ENCODE measurements at places on chromosomes 2 and 18.

GRCh38 chr2:60028849-60029565, 524.4 kb downstream of the BCL11A start:
- no peak for DNase-seq

DNA sequence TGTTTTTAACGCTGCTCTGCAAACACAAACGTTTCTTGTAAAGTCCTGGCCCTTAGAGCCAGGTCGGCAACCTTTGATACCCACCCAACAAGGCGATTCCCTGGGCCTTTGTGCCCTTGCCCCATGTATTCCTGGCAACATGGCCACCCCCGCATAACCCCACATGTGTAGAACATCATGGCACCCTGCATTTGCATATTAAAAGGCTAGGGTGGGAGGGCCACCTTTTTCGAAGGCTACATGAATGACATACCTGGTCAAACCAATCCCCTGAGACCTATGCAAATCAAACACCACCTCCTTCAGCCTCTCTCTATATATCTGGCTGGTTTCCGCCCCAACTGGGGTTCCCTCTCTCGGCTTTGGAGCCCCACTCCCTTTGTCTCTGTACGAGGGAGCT, 105.2 kb downstream of the MYO5B start:
- no peak for DNase-seq

DNA sequence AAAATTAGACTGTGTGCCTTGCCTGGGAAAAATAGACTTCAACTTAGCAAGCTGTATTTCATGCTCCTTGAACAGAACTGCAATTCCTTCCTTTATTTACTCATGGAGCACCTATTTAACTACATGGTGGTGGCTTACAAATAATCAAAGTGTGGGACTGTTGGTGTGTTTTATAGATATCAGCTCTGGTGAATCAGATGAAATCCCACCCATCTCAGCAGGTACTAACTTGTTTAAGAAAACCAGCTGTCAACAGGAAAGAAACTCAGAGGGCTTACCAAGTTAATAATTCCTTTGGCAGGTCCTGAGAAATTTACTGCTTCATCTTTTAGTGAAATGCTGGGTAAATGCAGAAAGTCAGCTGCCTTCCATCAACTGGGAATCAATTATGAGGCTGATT, 830.6 kb downstream of the SLC4A3 start:
- DNase-seq = no peak

DNA sequence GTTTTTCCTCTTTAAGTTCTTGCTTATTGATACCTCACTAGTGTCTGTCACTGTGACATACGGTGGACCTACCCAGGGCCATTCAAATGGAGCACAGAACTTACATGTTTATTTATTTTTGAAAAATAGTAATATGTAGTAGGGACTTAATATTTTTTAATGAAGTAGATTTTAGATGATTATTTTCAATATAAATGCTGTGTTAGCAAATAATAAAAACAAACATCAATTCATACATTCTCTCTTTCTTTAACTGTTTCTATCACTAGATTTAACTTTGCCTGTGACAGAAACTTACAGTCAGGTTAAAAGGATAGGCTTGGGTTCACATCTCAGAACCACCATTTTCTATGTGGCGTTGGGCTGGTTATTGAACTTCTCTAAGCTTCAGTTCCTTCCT, 184.4 kb upstream of the RASGRP3 start:
- no peak for DNase-seq

DNA sequence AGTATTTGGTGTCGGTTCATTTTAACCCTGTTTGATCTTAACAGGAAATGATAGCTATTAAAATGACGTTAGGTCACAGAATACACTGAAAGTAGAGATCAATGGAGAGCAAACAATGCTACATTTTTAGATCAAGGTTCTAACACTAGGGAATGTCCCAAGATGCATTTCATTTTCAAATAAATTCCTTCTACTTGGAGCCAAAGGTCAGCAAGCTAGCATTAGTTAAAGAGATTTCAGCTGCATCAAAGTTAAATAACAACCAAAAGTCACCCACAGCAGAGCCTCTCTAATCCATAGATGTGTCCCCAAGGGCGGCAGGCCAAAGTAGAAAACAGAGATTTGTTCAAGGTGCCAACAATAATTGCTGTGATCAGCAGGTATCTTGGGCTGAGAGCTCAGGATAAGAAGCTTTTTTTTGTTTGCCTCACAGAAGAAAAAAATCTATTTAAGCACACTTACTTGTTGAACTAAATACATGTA, 1233.6 kb upstream of the TMEFF2 start:
- no peak for DNase-seq

DNA sequence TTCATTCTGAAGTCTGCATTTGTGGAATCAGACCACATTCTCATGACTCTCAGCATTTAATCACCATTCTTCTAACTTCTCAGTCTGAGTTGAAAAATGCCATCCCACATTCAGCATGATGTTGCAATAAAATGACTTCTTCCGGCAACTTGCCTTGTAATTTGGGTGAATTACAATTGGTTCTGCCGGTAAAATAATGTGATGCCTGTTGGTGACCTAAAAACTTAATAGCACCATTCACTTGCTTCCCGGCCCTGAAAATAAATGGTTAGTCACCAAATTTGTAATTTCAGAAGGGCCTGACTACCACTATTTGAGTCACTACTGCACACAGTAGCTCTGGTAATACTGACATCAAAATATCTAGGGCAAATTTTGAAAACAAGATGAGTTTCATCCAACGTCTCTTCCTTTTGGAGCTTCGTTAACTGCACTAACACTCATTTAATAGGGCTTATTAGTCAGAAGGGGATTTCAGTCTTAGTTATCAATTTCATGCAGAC, 637.1 kb upstream of the CHAC2 start:
- DNase-seq = peak; percentile 68

- DNase-seq = no peak
Measured at GRCh38 chr2:219912491-219912921, 285.1 kb downstream of the SLC4A3 start.

DNA sequence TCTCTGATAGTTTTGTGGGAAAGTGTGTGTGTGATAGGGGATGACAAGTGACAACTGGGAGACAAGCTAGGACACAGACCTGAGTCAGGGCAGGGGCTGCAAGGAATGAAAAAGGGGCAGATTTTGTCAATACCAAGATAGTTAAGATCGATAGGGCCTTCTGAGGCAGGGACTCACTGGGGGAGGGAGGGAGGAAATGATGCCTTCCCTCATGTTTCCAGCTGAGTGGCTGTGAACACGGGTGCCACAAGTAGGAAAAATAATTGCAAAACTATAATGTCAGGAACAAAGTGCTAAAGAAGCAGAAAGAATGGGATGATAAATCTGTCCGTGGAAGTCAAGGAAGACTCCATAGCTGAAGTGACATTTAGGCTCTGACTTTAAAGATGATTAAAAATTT, 24.2 kb downstream of the CDH2 start:
- DNase-seq = no peak

DNA sequence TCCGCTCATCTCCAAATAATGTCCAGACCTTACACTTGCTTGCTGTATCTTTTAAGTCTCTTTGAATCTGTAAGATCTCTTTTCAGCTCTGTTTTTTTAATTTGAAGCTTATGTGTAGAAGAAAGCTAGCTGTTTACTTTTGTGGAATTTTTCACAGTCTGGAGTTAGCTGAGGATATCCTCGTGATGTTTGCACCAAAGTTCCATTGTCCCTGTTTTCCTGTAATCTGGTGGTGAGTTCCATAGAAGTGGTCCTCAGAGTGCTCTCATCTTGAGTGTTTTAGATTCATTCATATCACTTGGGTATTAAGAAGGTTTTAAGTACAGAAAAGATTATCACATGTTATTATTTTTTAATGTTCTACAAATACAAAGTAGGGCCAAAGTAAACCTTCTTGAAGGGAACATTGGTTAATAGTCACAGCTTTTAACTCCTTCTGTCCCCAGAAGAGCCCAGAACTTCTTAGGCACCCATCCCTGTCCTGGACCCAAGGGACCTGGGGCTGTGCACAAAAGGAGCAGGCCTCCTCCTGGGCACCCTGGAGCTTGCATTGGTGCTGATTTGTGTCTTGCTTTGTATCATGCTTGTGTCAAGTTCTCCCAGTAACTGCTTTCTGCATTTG, 15.0 kb downstream of the MLPH start:
- no peak for DNase-seq

DNA sequence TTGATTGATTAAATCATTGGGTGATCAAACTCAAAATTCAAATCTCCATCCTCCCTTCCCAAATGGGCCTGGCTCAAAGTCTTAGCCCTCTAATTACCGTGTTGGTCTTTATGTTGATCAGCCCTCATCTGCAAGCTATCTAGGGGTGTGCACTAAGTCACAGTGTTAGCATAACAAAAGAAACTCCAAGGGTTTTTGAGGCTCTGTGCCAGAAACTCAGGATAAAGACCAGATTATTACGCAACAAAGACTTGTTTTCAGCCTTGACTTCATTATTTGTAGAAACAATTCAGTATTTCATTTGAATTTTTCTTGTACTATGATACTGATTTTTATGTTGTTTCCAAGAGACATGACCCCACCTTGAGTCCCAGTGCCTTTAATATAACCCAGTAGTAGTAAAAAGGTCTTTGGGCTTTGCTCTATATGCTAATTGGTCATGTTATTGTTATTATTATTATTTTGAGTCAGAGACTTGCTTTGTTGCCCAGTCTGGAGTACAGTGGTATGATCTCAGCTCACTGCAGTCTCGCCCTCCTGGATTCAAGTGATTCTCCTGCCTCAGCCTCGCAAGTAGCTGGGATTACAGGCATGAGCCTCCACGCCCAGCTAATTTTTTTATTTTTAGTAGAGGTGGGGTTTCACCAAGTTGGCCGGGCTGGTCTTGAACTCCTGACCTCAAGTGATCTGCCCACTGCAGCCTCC, 13.9 kb downstream of the PSMD14 start:
- no peak for DNase-seq

GRCh38 chr2:232137356-232138147, 176.0 kb downstream of the DIS3L2 start:
- DNase-seq = no peak
